GDM1 (cell line): ENCODE measurements at places on chromosomes 2 and 18.

GRCh38 chr2:219293736-219294231, 14.6 kb downstream of the DNAJB2 start:
- no peak for DNase-seq

GRCh38 chr2:65479524-65479923, 47.1 kb upstream of the SPRED2 start:
- no peak for DNase-seq

- no peak for DNase-seq
Measured at GRCh38 chr2:176847575-176847974, 365.0 kb upstream of the HNRNPA3 start.

DNA sequence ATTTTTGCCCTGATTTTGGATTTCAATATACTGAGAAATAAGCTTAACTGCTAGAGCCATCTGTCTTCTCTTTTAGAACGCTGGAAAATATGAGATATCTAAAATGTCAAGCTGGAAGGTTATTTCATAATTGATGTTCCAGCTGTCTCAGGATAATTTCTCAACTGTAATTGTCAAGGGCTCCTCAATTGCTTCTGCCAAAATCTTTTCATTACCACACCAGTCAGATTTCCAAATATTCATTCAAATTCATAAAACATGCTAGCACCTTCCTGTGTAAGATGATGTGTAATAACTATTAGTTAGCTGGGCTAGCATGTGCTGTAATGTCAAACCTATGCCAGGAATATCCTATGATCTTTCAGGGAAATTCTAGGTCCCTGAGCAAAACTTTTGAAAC, 88.1 kb downstream of the TNFRSF11A start:
- no peak for DNase-seq

DNA sequence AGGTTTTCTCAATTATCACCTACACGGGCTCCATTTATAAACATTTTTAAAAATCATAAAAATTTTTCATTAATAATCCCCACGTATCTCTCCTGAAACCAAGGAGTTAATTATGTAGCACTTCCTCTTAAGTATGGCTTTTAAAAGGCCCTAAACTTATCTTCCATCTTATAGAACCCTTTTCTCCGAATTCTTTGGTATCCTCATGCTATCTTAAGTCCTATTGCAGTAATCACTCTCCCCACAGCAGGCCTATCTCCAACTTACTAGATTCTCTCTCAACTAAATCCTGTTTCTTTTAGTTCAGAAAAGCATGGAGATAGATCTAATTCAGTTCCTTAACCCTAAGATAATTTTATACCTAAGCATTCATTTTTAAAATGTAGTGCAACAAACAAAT, 26.2 kb downstream of the RPRD1A start:
- no peak for DNase-seq

- DNase-seq: no peak
Measured at GRCh38 chr2:132953771-132954170, 283.8 kb upstream of the LYPD1 start.

- no peak for DNase-seq
Measured at GRCh38 chr2:141767691-141768090, 363.1 kb downstream of the LRP1B start.

DNA sequence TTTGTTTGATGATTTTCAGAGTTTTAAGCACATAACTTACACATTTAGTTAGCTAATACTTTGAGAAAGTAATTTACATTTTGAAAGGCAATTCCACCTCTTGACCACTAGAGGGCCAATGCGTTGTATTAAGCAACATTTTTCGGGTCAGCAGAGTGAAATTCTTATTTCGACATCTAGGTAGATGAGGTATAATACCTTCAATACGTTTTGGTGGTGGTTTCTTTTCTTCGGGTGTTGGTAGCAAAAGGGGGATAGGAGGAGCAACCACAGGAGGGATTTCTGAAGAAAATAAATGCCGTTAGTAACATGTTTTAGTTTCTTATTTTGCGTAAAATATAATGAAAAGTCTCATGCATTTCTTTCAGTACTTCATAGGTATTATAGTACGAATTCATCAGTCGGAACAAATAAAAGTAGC, 106.3 kb downstream of the TTN start:
- no peak for DNase-seq

GRCh38 chr18:12328179-12328823, 20.3 kb downstream of the TUBB6 start:
- DNase-seq: no peak

DNA sequence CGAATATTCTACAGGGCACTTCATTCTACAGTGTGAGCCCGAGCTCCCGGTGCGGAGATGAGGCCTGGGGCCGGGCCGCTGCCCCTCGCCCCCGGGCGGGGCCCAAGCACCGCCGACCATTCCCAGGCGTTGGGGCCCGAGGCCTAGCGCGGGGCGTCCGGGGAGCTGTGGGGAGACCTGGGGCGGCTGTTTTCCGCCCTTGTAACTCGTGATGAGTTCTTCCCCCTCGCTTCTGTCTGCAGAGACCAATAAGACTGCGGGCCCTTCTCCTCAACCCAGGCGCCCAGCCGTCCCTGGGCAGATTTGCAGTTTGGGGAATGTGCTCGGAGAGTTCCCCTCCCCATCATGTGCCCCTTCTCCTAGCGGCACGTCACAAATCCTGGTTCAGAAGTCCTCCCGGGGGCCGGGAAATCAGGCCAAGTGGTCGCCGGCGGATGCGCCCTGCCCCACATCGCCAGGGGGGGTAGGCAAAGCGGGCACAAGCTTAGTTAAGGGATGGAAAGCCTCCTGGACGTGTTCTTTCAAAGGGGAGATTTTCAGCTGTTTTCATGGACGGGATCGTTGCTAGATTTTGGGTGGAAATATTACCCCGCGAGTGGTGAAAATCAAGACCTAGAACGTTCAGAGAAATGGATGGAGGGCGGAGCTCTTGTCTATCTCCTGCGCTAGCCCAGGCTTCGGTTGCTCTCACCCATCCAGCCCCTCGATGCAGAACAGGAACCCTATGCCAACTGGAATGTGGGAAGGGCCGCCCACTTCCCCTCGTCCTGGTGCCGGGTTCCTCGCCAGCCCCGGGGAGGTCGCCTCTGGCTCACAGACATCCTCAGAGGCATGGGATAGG, 18.8 kb upstream of the HAAO start:
- DNase-seq: peak; percentile 49

- DNase-seq: no peak
Measured at GRCh38 chr2:16629770-16630169, 35.9 kb downstream of the CYRIA start.

GRCh38 chr2:181319286-181319685, 137.9 kb upstream of the ITGA4 start:
- no peak for DNase-seq

- DNase-seq: no peak
Measured at GRCh38 chr2:133459590-133459989, 108.7 kb downstream of the NCKAP5 start.

GRCh38 chr2:73031725-73032701, 39.5 kb downstream of the SFXN5 start:
- no peak for DNase-seq
